ENCODE measurements at places on chromosomes 2 and 18. TPM values are rescaled to one million over a fixed set of nuclear protein-coding genes. Genes with fewer than 3 reads are reported as not detected.

DNA sequence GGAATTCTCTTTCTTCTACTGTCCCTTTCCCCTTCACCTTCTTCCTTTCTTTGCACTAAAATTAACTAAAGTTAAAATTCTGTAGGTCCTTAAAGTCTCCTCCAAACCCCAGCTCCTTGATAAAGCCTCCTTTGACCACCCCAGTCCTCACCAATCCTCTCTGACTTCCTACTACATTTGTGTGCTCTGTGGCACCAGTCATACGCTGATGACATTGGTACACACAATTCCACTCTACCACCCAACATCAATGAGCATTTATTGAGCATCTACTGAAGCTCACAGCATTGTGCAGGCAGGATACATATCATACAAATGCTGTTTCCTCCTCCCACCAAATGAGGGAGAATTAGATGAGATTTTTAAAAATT lies 4.5 kb upstream of the SP5 start:
- DNase-seq, result no peak

GRCh38 chr2:21279525-21279924 lies 155.8 kb downstream of the TDRD15 start:
- DNase-seq, result no peak

The ANKRD30BL gene
- polyA plus RNA-seq, result not detected

The GNLY gene
- polyA plus RNA-seq, result not detected

Measured in AG04450 (cell line).